Naive thymus-derived CD8-positive, alpha-beta T cell (primary cell): ENCODE measurements at places on chromosomes 6 and 20. TPM values are rescaled to one million over a fixed set of nuclear protein-coding genes. Genes with fewer than 3 reads are reported as not detected.

The MUC22 gene
- not detected for polyA plus RNA-seq

The AURKA gene
- 0.50 TPM for polyA plus RNA-seq

The PACRG gene
- polyA plus RNA-seq: not detected

The GPLD1 gene
- not detected for polyA plus RNA-seq

The WFDC5 gene
- not detected for polyA plus RNA-seq

The GTPBP2 gene
- polyA plus RNA-seq: 1.7 TPM

The ZSCAN31 gene
- 0.79 TPM for polyA plus RNA-seq

The IL17A gene
- polyA plus RNA-seq: not detected

The CALHM5 gene
- not detected for polyA plus RNA-seq

The WFDC12 gene
- polyA plus RNA-seq: not detected

The HLA-DRB5 gene
- 0.24 TPM for polyA plus RNA-seq

The TPD52L1 gene
- polyA plus RNA-seq: not detected
